ENCODE measurements at places on chromosomes 7 and 10.

- DNase-seq, result no peak
Measured at GRCh38 chr10:55200020-55200419, 399.0 kb upstream of the PCDH15 start.

DNA sequence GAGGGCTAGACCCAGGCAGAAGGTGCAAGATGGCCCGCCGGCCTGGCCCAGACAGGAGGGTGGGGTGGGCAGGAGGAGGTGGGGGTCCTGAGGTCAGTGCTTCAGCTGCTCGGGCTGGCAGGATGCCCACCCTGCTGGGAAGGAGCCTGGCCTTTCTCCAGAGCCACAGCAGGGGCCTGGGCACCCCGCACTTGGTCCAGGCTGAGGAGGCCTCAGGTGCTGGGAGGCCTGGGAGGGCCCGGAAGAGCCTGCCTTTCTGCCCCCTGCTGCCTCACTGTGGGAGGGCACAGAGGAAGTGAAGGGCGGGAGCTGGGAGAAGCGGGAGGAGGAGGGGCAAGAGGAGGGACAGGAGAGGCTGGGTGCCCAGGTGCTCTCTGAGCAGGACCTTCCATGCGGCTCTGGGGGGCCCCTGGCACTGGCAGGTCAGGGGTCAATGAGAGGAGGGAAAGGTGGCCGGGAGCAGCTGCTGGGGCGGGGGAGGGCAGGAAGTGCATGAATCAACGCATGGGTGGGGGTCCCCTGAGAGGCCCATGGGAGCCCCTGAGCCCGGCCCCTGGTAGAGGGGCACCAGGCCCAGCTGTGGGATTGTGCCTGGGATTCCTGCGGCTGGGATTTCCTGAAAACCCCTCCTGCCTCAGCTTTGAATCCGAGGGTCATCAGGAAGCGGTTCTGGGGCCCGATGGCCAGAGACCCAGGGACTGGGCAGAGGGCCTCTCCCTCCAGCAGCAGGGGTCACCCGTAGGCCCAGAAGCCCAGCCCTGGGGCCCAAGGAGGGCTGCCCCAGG lies 49.9 kb downstream of the PWWP2B start:
- no peak for DNase-seq

DNA sequence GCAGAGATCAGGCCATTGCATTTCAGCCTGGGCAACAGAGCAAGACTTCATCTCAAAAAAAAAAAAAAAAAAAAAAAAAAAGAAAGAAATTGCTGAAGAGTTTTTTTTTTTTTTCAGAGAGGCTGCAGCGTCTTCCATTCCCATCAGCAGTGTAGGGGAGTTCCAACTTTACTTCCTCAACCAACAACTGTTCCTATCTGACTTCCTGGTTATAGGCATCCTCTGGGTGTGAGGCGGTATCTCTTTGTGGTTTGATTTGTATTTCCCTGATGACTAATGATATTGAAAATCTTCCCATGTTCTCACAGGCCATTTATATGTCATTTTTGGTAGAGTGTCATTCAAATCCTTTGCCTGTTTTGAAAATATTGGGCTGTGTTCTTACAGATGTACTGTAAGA lies 40.2 kb downstream of the PRTFDC1 start:
- no peak for DNase-seq

DNA sequence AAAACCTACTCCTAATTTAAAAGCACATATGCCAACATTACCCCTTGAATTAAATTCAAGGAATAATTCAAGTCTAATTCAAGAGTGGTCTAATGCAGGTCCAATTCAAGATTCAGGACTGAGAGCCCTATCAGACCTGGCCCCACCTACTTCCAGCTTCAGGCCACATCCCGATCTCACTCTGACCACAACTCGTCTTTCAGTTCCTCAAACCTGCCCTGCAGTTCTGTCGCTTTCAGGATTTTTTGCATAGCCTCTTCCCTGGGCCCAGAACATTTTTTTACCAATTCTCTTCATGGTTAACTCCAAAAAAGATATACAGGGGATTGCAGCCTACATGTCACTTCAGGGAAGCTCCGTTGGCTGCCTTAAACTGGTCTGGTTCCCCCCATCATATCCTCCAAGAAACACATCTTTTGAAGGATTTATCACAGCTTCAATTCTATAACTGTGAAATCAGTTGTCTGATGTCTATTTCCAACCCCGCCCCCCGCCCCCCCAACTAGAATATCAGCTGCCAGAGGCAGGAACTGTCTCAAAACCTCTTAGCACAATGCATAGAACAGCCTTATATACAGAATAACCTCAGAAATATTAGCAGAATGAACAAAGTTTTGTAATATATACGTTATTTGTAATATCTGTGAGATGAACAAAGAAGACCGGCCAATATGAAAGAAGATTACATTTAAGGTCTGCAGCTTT lies 20.8 kb downstream of the CCDC6 start:
- DNase-seq, result no peak

DNA sequence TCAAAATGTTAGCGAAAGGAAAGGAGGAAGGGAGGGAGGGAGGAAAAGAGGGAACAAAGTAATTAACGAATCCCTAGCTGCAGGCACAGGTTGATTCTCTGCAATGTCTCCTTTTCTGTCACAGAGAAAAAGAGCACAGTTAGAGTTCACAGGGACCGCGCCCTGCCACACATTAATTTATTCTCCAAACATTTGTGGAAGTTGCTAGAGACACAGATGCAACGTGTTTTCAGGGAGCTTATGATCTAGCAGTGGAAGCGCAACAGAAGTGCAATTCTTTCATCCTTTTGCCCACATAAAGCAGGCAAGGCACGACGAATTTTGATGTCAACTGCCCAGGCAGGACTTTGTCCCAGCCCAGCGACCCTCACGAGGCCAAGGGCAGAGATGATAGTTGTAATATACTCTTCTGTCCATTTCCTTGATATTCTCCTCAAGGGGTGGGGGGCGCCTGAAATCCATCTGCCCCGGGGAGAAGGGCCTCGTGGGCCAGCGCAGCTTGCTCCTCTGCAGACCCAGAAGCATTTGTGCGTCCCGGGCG lies 101.7 kb upstream of the ZNF438 start:
- DNase-seq, result peak; percentile 28

DNA sequence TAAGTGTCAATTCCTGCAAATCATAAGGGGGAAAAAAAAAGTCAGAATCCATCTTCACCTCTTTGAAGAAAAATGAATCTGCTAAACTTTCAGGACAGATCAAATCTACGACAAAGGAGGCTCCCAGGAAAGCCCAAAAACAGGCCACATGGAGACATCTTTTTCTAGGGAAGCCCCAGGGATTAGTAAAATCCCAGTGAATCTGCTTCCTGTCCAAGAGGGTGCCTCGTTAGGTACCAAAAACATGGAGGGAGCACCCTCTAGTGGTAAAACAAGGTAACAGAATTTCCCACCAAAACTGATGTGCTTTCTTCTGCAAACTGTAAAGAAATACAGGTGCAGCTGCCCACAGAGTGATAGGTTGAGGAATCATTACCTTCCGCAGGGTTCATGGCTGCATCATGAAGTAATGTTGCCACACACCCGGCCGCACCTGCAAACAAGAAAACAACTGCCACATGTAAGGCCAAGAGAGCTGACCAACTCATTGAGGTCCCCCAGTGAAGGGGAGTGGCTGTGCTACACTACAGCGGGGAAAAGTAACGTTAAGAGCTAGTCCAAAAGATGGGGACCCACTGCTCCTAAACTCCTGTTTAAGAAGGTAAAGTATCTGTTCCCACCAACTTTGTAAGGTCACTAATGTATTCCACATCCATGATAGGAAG lies 7.9 kb downstream of the SLC25A28 start:
- peak; percentile 5 for DNase-seq

DNA sequence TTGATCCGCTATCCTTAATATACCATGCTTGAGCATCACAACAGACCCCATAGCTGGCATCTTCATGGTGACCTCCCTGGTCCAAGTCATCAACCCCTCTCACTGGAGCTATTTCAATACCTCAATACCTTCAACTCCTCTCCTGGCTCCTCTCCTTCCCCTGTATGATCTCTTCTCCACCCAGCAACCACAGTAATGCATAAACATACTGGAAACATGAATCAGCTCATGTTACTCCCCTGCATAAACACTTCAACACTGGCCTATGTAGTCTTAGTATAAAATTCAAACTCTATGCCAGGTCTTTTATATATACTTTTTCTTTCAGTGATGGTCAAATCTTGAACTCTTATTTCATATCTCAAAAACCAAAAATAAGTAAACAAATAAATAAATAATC lies 31.8 kb upstream of the TMEM273 start:
- DNase-seq, result no peak

DNA sequence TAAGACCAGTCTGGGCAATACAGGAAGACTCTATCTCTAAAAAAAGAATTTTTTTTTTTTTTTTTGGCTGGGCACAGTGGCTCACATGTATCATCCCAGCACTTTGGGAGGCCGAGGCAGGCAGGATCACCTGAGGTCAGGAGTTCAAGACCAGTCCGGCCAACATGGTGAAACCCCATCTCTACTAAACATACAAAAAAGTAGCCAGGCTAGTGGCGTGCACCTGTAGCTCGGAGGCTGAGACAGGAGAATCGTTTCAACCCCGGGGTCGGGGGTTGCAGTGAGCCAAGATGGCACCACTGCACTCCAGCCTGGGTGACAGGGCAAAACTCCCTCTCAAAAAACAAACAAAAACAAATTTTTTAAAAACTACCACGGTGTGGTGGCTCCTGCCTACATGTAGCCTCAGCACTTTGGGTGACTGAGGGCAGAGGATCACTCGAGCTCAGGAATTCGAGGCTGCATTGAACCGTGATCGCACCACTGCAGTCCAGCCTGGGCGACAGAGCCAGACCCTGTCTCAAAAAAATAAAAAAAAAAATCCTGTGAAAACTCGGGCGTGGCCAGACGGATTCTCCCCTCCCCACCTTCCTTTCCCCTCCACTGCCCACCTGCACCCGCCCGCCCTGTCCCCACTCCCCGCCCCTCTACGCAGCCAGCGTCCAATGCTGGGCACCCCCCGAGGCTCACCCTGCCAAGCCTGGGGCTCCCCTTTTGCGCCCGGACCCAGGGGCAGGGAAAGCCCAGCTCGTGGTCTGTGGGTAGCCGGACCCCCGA lies 745 bp upstream of the ORAI2 start:
- DNase-seq, result no peak

DNA sequence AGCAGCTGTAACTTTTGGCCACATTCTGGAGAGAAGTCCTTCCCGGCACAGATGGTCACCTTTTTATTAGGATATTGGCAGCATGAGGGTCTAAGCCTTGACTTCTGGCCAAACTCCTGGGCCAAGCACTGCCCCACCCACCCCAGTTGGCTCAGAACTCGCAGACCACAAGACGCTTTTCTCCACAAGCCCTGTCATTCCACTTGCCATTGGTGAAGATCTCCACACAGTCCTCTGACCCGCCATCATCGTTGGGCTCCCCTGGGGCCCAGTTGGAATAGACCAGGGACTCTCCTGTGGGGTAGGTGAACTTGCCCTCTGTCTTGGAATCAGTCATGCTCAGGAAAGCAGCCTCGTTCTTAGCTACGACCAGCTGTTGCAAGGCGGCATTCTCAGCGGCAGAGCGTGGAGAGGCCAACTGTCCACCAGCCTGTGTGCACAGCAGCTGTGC lies 11.2 kb downstream of the SFTPD start:
- DNase-seq, result no peak

GRCh38 chr7:114953724-114954123 lies 31.8 kb downstream of the MDFIC start:
- DNase-seq, result no peak

DNA sequence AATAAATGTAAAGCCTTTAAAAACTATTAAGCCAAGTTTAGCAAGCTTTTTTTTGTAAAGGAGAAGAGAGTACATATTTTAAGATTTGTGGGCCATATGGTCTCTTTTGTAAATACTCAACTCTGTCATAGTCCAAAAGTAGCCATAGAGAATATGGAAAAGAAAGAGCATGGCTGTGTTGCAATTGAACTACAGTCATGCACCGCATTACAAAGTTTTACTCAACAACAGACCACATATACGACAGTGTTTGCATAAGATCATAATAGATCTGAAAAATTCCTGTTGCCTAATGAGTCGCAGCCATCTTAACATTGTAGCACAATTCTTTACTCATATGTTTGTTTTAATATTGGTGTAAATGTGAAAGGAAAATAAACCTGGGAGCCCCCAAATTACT lies 440.8 kb downstream of the HTR7 start:
- no peak for DNase-seq

GRCh38 chr7:21568762-21569161 lies 25.9 kb downstream of the DNAH11 start:
- DNase-seq, result no peak

DNA sequence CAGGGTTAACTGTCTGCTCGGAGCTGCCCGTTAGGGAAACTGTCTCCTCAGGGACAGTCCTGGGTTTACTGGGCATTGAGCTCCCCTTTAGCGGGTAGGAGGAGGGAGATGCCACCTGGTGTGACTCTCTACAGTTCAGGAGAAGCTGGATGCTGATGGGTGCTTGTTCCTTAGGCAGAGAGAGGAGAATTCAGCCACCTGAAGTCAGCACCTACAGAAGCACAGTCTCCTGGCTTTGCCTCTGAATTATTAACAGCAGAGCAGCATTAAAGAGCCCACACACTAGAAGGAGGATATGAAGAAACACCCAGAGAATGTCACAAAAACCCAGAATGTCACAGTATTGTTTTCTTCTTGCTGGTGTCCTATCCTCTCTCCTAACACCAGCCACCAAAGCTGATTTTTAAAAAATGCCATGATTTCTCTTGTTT lies 696 bp downstream of the GIMAP4 start:
- DNase-seq, result no peak

Data from cerebellar nuclear complex (tissue), 1 donor.